CD8-positive, alpha-beta memory T cell (primary cell): ENCODE measurements at places on chromosomes 7 and 10.
A peak's percentile ranks its signal among the peaks of the same experiment; 100 is the strongest.

DNA sequence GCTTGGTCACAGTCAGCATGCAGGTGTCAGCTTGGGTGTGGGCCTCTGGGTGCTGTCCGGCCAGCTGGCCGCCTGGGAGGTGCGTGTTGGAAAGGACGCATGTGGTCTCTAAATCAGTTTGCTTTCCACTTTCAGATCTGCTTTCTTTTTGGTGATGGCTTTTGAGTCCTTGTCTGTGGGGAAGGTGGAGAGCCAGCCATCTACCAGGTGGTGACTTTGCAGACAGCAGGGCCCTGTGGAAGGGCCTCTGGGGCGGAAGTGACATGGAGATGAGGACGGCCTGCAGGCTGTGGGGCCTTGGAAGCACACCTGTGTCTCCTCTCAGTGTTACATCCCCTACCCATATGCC lies 59.4 kb downstream of the WDR37 start:
- no peak for DNase-seq

DNA sequence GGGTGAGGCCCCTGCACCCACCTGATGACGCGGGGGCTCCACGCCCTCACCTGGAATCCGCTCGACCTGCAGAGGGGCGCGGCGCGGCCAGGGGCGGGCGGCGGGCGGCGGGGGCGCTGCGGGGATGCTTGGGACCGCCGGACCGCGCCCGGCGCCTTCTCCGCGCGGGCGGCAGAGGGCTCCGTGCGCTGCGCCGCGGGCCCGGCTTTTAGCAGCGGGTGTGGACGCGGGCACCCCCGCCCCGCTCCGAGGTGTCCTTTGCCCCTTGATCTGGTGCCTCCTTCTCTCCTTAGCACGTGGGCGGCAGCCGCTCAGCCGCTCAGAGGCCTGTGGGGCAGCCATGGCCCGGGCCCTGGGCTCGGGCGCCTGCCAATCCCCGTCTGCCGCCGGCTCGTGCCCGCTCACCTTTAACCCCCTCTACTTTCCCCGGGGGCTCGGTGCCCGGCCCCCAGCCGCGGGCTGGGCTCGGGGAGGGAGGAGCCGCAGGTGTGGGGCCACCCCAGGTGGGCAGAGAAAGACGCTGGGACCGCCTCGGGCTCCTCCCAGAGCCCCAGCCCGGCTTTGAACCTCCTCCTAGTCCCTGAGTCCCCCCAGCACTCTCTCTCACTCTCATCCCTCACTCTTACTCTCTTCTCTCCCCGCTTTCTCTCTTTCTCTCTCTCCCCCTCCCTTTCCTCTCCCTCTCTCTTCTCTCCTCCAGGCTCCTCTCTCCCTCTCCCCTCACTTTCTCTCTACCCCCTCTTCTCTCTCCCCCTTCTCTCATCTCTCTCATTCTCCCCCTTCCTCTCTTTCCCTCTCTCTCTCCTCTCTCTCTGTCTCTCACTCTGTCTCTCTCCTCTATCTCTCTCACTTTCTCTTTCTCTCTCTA lies 19.7 kb upstream of the VPS37D start:
- DNase-seq, result no peak

DNA sequence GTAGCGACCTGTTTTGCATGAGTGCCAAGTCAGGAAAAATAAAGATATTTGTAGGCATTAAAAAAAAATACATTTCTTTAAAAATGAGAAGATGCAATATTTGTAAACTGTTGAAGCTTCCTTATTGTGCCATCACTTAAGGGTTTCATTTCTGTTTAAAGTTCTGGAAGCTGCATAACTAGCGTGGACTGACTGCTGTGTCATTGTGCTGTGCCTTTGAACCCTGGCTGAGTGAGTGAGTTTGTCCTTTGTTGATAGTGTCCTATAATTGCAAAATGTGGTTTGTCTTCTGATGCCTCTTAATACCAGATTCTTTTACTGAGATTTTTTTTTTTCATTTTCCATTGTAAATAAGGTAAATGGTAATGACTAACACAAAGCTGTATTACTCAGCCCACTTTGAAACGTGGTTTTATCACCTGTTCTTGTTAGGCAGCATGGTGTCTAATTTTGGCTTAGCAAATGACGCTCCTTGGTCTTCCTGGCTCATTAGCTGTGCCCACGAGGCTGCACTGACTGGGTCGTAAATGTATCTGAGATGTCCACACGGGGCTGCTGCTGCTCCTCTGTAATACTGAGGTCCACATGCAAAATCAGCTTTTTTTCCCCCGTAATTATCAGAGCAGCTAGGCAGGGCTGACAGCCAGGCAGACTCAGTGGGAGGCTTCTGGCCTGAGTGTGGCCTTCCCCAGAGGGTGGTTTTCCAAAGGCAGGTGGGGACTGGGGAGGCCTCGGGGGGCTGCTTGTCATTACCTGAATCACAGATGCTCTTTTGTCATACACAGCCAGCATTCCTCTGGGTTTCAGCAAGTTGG lies 14.8 kb downstream of the ZSCAN25 start:
- no peak for DNase-seq

- DNase-seq, result no peak
Observed at GRCh38 chr7:50371551-50372021, 67.1 kb downstream of the IKZF1 start.

DNA sequence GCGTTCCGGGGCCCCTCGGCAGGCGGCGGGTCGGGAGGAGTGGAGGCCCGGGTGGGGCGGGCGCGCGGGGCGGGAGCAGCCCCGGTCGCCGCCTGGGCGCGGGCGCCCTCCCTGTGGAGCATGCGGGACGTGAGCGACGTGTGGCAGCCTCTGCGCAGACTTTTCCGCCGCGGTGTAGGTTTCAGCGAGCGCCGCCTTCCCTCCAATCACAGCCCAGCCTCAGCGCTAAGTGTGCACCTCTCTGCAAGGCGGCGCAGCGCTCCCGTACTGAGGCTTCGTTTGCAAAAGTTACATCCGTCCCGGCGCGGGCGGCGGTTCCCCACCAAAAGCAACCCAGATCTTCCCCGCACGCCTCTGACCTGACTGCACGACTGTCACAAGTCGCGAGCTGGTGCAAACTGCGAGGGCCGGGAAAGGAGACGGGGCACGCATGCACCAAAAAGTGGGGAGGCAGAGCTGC lies 1.2 kb upstream of the PFKFB3 start:
- peak; percentile 82 for DNase-seq

- no peak for DNase-seq
Observed at GRCh38 chr10:10596256-10596655, 421.4 kb upstream of the CELF2 start.

- no peak for DNase-seq
Observed at GRCh38 chr10:124799211-124799610, 2.4 kb upstream of the ABRAXAS2 start.

DNA sequence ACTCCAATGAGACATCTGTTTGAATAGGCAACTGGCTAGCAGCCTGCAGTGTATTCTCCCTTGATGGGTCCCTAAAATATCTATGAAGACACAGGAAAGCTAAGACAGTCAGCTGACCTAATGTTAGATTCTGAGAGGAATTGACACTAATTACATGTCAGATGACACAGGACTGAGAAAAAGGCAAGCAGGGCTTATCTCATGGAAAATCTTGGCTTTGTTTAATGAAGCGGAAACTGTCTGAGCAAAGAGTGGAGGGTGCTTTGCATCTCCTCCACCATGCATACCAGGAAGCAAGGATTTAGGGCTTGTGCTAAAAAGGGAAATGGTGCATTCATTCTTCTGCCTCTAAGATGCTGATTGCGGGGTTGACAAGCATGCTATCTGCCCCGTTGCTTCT lies 135.5 kb upstream of the GLI3 start:
- no peak for DNase-seq

DNA sequence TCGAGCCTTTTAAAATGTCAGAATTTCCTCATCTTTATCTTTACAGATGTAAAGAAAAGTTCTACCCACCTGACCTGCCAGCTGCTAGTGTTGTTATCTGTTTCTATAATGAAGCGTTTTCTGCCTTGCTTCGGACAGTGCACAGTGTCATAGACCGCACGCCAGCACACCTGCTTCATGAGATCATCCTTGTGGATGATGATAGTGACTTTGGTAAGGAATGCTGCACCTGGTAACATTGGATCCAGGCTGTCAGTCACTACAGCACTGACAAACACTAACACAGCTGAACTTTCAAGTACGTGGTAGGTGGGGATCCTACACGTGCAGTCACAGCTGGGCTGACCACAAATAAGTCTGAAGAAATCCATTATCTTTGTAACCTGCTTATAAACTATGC lies 77.6 kb downstream of the GALNT11 start:
- DNase-seq, result no peak

- DNase-seq, result no peak
Observed at GRCh38 chr10:118742032-118742431, 12.7 kb downstream of the CACUL1 start.

GRCh38 chr10:79459243-79459642 lies 13.8 kb upstream of the ZCCHC24 start:
- DNase-seq, result no peak

- DNase-seq, result no peak
Observed at GRCh38 chr10:71216751-71217265, 4.4 kb downstream of the UNC5B start.

DNA sequence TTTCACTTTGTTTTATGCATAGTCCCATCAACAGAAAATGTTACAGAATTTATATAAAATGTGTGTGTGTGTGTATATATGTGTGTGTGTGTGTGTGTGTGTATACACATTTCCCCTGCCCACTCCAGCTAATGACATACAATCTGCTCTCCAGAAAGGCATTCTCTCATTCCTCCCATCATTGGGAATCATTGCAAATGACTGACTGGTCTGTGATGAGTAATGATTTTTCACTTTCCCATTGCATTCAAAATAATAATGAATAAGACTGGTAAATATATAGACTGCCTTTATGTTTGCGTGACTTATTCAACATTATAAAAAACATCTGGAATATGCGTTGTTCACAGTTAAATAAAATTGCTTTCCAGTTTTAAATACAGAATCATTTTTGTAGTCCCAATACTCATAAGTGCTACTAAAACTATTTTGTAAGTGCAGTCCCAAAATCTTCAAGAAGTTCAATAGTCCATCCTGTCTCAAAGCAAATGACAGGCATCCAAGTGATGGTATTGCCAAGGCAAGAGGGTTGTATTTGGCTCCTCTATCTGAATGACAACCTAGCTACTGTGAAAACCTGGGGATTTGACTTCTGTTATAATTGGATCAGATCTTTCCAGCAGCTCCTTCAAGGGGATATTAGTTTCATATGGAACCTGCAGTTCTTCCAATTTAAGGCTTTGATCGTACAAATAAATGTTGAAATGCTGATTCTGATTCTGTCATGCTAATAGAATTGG lies 150.9 kb downstream of the POLR1F start:
- no peak for DNase-seq

- DNase-seq, result no peak
Observed at GRCh38 chr10:33134011-33134751, 176.2 kb upstream of the ITGB1 start.

DNA sequence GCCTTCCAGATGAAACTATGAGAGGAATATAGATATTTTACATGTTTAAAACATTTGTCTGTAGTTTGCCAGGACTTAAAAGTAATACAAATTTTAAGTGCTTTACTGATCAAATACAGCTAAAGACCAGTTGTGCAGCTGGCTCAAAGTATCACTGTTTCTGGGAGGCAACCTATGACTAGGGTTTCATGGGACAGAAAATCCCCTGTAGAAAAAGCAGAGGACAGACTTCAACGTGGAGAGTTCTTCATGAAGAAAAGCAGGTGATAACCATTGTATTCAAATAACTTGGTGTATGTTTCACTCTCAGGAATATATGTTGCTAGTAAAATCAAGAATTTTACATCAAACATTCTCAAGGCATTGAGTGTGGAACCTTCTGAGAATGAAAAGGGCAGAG lies 40.9 kb downstream of the PTER start:
- no peak for DNase-seq

- no peak for DNase-seq
Observed at GRCh38 chr10:95266674-95267095, 24.1 kb downstream of the PDLIM1 start.

GRCh38 chr7:70730451-70731110 lies 401.4 kb upstream of the GALNT17 start:
- no peak for DNase-seq

DNA sequence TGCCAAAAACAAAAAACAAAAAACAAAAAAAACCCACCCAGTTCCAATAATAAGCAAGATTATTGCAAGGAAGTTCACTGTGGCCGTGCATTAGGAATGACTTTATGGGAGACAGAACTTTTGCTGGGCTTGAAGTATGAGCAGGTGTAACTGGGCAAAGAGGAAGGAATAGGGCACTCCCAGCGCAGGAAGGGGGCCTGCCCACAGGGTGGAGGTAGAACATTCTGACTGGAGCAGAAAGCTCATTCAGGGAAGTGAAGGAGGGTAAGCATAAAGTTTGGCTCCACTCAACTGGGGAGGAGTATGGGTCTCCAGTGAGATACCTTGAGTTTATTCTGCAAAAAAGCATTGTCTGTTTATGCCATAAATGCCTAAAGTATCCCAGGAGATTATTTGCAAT lies 42.1 kb upstream of the WIPF3 start:
- DNase-seq, result no peak
